ENCODE measurements at places on chromosomes 12 and 14.

- DNase-seq = peak; percentile 81
Observed at GRCh38 chr12:103128862-103129501, 171.5 kb downstream of the ASCL1 start.

GRCh38 chr14:96095058-96095457, 55.9 kb downstream of the C14orf132 start:
- no peak for DNase-seq

GRCh38 chr12:51217133-51217967, 512 bp downstream of the POU6F1 start:
- peak; percentile 33 for DNase-seq

- DNase-seq = peak; percentile 17
Observed at GRCh38 chr12:16187660-16188059, 89.8 kb downstream of the SLC15A5 start.

DNA sequence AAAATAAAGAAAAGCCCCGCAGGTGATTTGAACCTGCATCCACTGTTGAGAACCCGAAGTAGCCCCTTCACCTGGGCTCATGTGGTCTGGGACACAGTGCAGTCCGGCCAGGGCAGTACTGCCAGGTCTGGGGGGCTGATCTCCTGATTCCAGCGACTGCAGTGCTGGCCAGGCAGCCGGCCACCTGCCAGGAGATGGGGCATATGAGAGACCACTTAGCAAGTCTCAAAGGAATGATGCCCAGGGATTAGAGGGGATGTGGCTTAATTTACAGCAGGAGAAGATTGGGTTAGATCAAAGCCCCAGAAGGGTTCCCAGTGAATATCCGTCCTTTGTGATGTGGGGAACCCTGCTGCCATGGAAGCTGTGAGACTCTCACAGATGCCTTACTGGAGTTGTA, 113.3 kb downstream of the PRMT8 start:
- DNase-seq = no peak

Data from small intestine (tissue), 16 donors.